Stimulated activated CD8-positive, alpha-beta memory T cell treated with anti-CD3 and anti-CD28 coated beads, Interleukin-7, amount 100 ng/mL, for 48 hours (primary cell): ENCODE measurements at places on chromosomes 1 and 21.

GRCh38 chr1:95832370-95832769 lies 598.4 kb downstream of the RWDD3 start:
- DNase-seq: no peak

DNA sequence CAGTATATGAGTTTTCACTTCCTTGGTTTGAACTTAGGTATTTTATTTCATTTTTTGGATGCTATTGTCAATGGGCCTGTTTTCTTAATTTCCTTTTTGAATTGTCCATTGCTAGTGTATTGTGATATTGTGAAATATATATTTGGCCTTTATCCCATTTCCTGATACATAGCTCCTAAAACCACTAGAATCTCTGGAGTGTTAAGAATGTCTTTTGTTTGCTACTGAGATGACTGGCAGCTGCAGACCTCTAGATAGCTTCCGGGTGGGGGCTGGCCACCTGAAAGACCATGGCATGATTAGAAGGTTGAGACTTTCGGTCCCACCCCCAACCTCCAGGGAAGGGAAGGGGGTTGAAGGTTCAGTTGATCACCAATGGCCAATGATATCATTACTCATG lies 245.4 kb downstream of the KCNJ6 start:
- no peak for DNase-seq

GRCh38 chr1:15260418-15261154 lies 13.6 kb downstream of the FHAD1 start:
- DNase-seq: no peak

DNA sequence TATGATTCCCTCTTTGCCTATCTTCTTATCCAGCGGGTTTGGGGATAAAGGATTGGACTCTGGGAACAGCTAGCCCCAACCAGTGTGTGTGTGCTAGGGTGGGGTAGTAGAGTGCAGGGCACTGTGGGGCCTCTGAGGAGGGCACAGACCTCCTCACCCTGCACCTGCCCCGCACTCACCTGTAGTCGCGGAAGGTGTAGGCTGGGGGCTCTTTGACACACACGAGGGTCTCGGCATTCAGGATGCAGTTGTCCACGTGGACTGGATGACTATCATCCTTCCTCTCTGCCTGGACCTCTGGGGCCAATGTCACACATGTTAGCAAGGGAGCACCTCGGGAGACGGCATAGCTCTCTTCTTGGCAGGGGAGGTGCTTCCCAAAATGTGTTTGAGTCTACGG lies 8.0 kb upstream of the CLDN19 start:
- no peak for DNase-seq

DNA sequence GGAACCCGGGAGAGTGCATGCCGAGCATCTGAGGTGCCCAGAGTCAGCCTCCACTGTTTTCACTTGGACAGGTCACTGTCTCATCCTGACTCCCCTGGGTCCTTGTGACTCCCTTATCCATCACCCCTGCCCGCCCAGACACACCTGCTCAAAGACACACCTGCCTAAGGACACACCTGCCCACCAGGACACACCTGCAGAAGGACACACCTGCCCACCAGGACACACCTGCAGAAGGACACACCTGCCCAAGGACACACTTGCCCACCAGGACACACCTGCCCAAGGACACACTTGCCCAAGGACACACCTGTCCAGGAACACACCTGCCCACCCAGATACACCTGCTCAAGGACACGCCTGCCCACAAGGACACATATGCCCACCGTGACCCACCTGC lies 70.8 kb upstream of the ARHGEF16 start:
- DNase-seq: no peak

DNA sequence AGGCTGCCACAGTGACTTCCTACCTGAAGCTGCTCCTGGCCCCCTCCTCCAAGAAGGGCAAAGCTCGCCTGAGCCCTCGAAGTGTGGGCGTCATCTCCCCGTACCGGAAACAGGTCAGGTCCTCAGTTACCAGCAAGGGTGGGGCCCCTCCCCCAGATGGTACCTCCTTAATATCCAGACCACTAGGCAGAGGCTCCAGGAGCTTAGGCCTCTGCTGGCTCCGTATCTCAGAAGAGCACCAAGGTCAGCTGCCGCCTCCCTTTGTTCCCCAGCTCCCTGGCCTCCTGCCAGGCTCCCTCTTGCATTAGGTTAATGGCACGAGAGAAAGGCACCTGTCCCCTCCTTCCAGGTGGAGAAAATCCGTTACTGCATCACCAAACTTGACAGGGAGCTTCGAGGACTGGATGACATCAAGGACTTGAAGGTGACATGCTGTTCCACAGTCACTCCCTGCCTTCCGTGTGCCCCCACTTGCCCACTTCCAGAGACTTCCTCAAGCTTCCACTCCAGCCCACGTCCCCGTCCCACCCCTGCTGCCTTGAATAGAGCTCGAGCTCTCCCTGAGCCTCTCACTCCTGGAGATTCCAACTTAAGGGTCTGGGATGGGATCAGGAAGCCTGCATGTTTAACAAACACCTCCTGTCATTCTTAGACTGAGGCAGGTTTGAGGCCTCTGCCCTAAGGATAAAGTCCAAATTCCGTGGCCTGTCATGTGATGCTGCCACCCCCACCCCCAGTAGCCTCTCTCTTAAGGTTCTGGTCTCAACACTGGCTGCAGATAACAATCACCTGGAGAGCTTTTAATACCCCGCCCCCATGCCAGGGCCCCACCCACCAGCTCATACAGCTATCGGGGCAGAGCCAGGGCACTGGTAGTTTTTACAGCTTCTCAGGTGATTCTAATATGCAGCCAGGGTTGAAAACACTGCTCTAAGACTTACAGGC lies 8.3 kb downstream of the RHOC start:
- no peak for DNase-seq

GRCh38 chr1:182149411-182149965 lies 88.0 kb upstream of the ZNF648 start:
- no peak for DNase-seq

DNA sequence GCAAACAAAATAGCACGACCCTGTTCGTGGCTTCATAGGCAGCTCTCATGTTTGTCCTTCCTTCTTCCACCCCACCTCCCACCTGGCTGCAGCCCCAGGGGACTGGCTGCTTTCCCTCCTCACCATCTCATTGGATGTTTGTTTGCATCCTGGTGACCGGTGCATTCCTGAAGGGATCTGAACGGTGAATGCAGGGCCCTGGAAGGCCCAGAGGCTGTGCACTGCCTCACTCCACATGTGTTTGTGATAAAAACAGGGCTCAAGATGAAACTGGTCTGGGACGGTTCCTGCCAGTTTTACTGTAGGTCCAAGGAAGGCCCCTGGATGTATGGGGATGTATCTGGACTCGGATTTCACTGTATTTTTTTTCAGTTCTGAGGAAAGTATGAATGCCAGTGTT lies 42.8 kb downstream of the CNN3 start:
- no peak for DNase-seq

- DNase-seq: no peak
Observed at GRCh38 chr1:195866781-195867222, 741.4 kb downstream of the KCNT2 start.

DNA sequence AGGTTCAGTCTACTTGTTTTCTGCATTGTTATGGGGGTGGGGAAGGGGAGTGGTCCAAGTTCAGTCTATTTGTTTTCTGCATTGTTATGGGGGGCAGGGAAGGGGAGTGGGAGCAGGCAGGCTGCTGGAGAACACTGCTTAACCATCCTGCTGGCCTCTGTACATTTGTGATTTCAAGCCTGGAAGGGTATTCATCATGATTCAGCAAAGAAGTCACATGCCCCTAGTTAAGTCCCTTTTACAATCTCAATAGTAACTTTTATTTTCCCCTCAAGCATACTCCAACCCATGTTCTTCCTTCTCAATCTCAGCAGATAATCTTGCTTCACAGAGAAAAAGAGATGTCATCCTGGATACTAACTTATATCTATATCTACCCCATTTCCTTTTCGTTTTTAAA lies 7.9 kb downstream of the LYST start:
- no peak for DNase-seq

GRCh38 chr1:22259551-22260282 lies 116.8 kb upstream of the WNT4 start:
- DNase-seq: no peak

DNA sequence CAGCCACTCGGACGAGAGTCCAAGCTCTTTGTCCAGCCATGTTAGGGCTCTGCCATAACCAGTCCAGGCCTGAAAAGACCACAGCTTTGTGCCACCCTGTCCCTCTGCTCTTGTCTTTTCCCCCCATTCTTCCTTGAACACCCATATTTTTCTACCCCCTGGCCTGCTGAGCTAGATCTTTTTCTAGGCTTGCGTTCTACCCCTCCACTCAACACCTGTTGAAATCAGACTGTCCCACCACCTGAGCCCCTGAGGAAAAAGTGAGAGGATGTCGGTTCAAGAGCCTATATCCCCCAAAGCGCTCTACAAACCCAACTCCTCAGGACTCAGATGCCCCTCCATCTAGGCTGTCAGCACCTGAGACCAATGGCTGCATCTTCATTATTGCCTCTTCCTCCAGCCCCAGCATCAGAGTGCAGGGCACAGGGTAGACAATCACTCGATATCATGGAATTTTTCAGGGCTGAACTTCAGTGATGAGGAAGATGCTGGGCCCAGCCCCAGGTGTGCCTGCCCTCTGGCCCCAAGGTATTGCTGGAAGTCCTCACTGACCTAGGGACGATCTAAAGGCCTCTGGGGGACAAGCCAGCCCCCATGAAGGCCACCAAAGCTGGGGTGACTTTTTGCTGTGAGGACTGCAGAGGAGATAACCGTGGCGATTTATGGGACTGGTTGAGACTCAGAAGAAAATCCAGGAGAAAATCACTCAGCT lies 75.3 kb downstream of the CD247 start:
- DNase-seq: no peak

DNA sequence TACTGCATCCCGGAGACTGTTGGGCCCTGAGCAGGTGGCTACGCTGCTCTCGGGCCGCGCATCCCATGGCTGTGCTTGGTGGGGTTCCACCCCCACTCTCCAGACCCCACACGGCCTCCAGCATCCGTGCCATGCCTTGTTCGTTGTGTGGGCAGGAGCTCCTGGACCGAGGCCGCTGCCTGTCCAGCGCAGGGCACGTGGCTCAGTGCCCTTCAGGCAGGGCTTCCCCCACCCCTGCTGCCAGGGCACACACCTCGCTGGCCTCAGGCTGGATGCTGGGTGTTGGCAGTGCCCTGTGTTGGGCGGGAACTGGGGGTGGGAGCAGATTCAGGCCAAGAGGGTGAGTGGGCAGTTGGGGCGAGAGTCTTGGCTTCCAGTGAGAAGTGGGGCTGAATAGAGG lies 9.9 kb downstream of the PRKCZ start:
- no peak for DNase-seq

- DNase-seq: no peak
Observed at GRCh38 chr1:94992863-94993563, 66.1 kb upstream of the CNN3 start.

GRCh38 chr1:89945852-89946476 lies 48.9 kb upstream of the ZNF326 start:
- peak; percentile 7 for DNase-seq

GRCh38 chr1:170732252-170732588 lies 68.3 kb downstream of the PRRX1 start:
- no peak for DNase-seq

- no peak for DNase-seq
Observed at GRCh38 chr1:111198836-111199235, 1.6 kb downstream of the DENND2D start.

- no peak for DNase-seq
Observed at GRCh38 chr1:234769986-234770795, 160.2 kb upstream of the IRF2BP2 start.

DNA sequence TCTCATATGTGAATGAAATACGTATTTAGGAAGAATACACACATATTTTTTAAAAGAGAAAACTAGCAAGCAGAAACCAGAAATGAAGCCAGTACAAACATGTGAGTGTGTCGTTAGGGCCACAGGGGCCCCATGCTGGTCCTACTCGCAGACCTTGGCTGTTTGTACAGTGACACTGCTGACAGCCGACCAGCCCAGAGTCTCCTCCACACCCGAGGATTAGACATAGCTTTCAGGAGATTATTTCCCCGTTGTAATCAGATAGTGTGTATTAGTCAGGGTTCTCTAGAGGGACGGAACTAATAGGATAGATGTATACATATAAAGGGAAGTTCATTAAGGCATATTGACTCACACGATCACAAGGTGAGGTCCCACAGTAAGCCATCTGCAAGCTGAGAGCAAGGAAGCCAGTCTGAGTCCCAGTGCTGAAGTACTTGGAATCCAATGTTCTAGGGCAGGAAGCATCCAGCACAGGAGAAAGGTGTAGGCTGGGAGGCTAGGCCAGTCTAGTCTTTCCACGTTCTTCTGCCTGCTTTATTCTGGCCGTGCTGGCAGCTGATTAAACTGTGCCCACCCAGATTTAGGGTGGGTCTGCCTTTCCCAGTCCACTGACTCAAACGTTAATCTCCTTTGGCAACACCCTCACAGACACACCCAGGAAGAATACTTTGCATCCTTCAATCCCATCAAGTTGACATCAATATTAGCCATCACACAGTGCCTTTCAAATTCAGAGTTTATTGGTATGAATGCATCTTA lies 51.2 kb downstream of the DIP2A start:
- no peak for DNase-seq

GRCh38 chr1:183025782-183026774 lies 2.9 kb downstream of the LAMC1 start:
- no peak for DNase-seq

DNA sequence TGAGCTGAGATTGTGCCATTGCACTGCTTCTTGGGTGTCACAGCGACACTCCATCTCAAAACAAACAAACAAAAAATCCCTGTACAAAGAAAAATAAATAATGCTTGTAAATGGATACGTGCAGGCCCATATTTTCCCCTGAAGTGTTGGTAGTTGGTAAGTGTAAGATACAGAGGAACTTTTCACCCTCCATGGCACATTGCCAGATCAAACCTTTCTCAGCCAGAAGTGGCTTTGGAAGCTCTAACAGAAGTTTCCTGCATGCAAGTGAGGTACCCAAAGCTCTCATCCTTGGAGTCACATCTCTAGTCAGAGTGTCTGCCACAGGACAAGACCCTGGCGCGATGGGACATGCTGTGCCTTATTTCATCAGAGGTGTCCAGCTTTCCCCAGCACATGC lies 7.3 kb downstream of the NDUFV3 start:
- no peak for DNase-seq

DNA sequence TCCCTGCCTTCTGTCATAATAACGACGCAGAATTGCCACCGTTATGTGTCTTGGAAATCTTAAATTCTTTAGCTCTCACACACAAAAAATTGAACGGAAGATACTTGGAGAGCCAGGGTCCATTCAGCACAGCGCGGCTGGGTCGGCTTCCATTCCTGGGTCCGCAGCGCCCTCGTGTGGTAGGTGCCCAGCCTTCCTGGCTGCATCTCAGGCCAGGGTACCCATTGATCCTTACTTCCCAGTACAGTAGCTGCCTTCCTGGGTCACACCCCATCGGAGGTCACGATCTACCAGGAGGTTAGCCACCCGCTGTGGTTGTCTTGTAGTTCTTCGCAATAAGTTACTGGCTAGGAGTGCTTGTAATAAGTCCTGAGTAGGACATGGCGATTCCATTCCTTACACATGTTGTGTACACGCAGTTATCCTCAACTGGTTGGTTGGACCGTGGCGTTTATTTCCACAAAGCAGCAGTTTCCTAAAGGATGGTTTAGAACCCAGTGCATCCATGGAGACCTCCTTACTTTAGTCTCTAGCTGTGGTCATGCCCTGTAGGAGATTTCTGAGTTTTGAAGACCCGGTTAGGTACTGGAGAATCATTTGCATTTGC lies 9.9 kb upstream of the MTARC1 start:
- peak; percentile 38 for DNase-seq
